ENCODE measurements at places on chromosomes 3 and 15.

GRCh38 chr3:30948426-30948825 is 54.0 kb upstream of the GADL1 start:
- no peak for DNase-seq

GRCh38 chr3:120875989-120876388 is 32.0 kb upstream of the STXBP5L start:
- DNase-seq, result no peak

DNA sequence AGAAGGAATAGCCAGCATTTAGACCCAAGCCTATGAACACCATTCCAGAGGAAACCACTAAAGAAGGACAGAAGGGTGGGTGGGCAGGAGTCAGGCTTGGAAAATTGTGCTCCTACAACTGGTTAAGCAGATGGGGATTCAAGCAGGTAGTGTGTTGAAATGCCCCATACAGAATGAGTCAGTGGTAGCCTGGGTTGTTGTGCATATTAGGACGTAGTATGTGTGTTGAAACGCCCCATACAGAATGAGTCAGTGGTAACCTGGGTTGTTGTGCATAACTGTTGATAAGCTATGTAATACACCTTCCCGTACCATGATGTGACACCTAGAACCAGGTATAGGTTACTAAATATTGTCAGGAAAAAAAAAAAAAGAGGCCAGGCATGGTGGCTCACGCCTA is 34.0 kb downstream of the MINDY4B start:
- DNase-seq, result no peak

- DNase-seq, result no peak
These were observed 30.9 kb downstream of the ZBTB38 start for GRCh38 chr3:141399200-141399599.

DNA sequence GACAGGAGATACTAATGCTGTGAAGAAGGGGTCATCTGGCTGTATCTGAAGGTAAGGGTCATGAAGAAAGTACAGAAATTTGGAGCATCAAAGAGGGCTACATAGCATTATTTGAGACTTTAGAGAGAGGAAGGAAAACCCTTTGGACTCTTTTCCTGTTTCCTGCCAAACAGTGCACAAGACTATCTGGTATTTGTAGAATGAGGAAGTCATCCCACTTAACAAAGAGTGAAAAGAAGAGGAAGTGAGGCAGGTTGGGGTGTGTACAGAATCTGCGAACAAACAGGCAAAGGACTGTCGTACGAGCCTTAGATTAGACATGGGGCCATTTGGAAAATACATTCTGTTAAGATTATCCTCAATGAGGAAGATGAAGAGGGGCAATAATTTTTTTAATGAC is 546.8 kb upstream of the EPHA6 start:
- no peak for DNase-seq

- no peak for DNase-seq
These were observed 32.6 kb upstream of the NOX5 start for GRCh38 chr15:68981941-68982340.

- no peak for DNase-seq
These were observed 5.6 kb downstream of the ITPKA start for GRCh38 chr15:41499109-41499851.

GRCh38 chr15:47513471-47513870 is 203.8 kb upstream of the SEMA6D start:
- no peak for DNase-seq

GRCh38 chr3:60746043-60746638 is 505.1 kb downstream of the FHIT start:
- no peak for DNase-seq

DNA sequence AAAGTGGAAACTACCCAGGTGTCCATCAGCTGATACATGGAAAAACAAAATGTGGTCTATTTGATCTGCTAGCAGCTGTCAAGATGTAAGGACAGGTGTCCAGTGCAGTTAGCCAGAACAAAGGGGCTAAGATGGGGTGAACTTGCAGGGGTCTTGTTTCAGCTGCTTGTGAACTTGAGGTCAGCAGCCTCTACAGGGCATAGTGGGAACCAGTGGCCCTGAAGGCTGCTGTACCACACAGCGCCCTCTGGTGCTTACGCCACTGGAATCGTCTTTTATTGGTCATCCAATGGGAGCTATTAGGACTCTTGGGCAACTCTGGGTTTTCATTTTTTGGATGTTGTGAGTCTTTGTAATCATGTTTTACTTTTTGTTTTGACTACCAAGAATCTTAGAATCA is 62.2 kb upstream of the CTSH start:
- peak; percentile 54 for DNase-seq
